ENCODE measurements at places on chromosomes 4 and X. TPM values are rescaled to one million over a fixed set of nuclear protein-coding genes. Genes with fewer than 3 reads are reported as not detected.

The MAGEA2 gene
- total RNA-seq: not detected

The CACNA1F gene
- 0.12 TPM for total RNA-seq

The MTTP gene
- 1.4 TPM for total RNA-seq

The DDIT4L gene
- 5.6 TPM for total RNA-seq

The SPACA5 gene
- not detected for total RNA-seq

The XG gene
- total RNA-seq: 0.35 TPM

The HPSE gene
- 4.3 TPM for total RNA-seq

The LRCH2 gene
- 9.3 TPM for total RNA-seq

The PDE6B gene
- 3.5 TPM for total RNA-seq

The NPNT gene
- total RNA-seq: 16.3 TPM

The MAGEE1 gene
- 5.3 TPM for total RNA-seq

The DCAF8L2 gene
- total RNA-seq: 0.27 TPM

Measured in ovary (tissue), 10 donors.